Ascending aorta (tissue), 2 donors: ENCODE measurements at places on chromosomes 7 and 10.
A peak's percentile ranks its signal among the peaks of the same experiment; 100 is the strongest.

DNA sequence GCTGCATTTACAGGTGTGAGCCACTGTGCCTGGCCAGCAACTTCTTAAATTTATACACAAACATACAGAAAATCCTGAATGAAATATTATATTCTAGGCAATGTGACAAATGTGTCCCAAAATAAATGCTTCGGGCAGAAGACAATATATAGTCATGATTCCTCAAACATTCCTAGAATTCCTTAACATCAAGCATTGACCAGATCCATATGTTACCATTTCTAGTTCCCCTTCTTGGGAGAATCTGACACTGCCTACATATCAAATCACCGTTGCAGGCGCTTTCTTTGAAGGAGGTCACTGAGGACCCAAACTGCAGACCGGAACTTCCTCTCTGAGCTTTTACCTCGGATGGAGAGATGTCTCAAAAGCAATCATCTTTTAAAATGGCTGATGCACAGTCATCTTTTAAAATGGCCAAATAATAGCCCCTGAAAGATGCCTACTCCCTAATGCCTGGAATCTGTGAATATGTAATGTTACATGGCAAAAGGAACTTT, 323.5 kb downstream of the PHF14 start:
- H3K36me3 ChIP-seq = no peaks in the 10 kb centered on the region
- no peaks in the 10 kb centered on the region for H3K4me1 ChIP-seq
- no peaks in the 10 kb centered on the region for H3K27me3 ChIP-seq
- no peak for DNase-seq

DNA sequence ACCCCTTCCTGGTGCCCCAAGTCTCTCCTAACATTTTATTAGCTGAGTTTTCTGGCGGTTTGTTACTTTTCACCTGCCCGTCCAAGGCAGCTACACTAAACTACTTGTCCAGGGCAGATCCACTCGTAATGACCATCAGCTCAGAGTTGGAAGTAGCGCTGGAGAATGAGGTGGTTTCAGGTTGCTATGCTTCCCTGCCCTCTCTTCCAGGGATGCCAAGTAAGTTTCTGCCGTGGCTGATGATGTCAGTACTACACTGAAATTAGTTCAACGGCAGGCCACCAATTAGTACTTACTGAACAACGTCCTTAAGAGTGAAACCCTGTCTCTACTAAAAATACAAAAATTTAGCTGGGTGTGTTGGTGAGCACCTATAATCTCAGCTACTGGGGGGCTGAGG, 55.2 kb downstream of the DIP2C start:
- no peaks in the 10 kb centered on the region for H3K36me3 ChIP-seq
- no peak for DNase-seq
- no peak overlapping the region for H3K4me3 ChIP-seq
- H3K27ac ChIP-seq = no peak overlapping the region

DNA sequence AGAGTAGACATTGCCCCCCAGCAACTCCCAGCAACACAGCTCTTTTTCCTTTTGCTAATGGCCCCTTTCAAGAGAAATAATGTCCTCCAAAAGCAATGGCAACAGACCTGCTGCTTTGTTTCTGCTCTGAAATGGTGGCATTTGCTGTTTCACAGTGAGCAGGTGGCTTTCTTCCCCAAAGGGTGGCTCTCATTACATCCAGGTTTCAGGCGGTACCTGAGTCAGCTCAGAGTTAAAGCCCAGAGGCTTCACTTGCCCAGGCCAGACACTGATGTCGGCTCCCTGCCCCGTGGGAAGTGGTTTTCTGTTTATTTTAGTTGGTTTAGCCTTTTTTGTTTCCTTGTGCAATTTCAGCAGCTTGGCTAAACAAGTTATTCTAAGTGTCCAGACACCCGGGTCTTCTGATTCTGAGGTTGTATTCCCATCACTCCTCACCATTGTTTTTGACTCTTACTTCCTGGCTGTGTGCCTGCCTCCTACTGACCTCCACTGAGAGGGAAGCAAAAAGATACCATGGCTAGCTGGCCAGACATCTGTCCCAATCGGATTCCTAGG, 7.8 kb upstream of the ATOH7 start:
- H3K27me3 ChIP-seq = no peaks in the 10 kb centered on the region
- no peaks in the 10 kb centered on the region for H3K4me1 ChIP-seq
- H3K36me3 ChIP-seq = no peaks in the 10 kb centered on the region

GRCh38 chr7:130957137-130957513, 223.1 kb upstream of the KLF14 start:
- H3K4me1 ChIP-seq = peaks cover 18% of the 10 kb centered on the region
- H3K27me3 ChIP-seq = no peaks in the 10 kb centered on the region
- H3K27ac ChIP-seq = peak overlapping the region; percentile 44
- no peak overlapping the region for H3K4me3 ChIP-seq
- H3K36me3 ChIP-seq = no peaks in the 10 kb centered on the region

DNA sequence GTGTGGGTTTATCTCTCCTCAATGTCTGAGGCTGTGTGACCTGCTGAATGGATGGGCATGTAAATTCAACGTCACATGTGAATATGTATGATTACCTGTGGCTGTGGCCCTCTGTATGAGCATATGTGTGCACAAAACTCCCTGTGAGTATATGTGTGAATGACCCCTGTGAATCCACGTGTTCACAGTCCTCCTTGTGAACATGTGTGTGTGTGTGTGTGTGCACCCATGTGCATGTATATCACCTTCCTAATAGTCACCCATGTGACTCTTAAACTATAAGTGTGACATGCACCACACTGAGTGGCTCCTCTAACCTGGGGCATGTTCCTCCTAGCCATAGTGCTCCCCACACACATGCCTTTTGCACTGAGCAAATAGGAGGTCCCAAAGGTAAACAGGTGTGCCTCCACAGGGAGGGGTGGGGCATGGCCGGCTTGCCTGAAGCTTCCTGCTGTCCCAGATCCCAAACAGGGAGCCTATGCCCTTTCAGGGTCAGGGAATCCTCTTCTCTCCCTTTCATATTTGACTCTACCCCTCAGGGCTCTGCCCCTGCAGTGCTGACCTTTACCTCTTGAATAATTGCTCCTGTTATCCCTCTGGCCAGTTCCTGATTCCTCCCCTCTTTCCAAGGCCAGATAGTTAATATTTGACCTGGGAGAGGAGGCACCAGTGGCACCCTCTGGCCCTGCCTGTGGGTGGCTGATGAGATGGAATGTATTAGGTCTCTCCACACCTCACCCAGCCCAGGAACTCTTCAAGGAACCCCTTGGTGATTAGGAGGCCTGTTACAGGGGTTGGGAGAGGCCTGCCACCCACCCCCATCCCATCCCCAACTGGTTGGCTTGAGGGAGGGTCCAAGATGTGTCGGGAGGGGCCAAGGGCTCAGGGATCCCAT, 1.9 kb downstream of the SEMA4G start:
- H3K27me3 ChIP-seq = no peaks in the 10 kb centered on the region
- H3K4me1 ChIP-seq = peaks cover 8% of the 10 kb centered on the region
- no peak overlapping the region for H3K27ac ChIP-seq

- H3K27me3 ChIP-seq = no peaks in the 10 kb centered on the region
- H3K36me3 ChIP-seq = peaks cover 31% of the 10 kb centered on the region
- no peaks in the 10 kb centered on the region for H3K4me1 ChIP-seq
Measured at GRCh38 chr7:141679014-141679413, 23.0 kb downstream of the DENND11 start.

DNA sequence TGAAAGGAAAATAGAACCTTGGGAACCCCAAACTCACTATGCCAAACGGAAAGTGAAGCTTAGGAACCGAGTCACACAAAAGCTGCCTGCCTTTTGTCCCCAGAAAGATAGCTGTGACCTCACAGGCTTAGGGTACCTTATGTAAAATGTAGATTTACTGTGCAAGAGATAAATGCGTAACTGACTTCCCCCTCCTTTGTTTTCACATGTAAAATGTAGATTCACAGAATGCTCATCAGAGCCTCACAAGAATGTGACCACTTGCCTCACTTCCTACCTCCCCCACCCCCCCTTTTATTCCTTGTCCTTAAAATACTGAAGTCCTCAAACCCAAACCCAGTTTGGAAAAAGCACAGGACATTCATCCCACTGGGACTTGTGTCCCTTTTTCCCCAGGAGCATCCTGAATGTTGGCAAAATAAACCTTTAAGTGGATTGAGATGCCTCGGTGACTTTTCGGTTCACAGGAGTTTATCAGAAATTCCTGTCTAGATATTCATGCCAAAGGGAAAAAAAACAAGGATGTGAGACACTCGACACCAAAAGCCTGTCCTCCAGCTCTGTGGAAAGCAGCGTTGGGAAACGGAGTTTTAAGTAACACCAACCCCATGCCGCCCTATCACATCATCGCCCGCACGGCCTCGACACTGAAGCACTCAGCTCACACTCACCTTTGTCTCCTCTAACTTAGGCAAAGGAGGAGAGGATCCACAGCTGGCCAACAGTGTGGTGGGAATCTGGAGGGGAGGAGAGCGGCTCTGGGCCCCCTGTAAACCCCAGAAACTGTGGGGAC, 45.9 kb downstream of the SVIL start:
- H3K36me3 ChIP-seq = no peaks in the 10 kb centered on the region
- H3K27ac ChIP-seq = peak overlapping the region; percentile 24
- no peaks in the 10 kb centered on the region for H3K27me3 ChIP-seq
- no peak overlapping the region for H3K4me3 ChIP-seq
- H3K4me1 ChIP-seq = peaks cover 7% of the 10 kb centered on the region
- DNase-seq = no peak

- no peak overlapping the region for H3K27ac ChIP-seq
- H3K4me3 ChIP-seq = no peak overlapping the region
- H3K4me1 ChIP-seq = no peaks in the 10 kb centered on the region
- H3K27me3 ChIP-seq = no peaks in the 10 kb centered on the region
Measured at GRCh38 chr10:62413048-62413447, 38.9 kb downstream of the ZNF365 start.
